ENCODE measurements at places on chromosomes 13 and 19.

DNA sequence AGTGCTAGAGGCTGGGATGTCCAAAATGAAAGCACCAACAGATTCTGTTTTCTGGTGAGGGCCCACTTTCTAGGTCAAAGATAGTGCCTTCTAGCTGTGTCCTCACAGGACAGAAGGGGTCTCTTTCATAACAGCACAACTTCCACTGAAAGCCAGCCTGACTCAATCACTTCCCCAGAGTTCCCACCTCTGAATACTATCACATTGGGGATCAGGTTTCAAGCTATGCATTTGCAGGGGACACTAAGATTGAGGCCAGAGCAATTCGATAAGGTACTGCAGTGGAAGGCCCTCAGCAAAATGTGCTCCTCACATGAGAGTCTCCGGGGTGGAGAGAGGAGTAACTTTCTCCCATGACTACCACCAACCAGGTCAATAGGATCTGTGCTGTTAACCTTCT, 1501.5 kb downstream of the EFNB2 start:
- DNase-seq, result no peak

DNA sequence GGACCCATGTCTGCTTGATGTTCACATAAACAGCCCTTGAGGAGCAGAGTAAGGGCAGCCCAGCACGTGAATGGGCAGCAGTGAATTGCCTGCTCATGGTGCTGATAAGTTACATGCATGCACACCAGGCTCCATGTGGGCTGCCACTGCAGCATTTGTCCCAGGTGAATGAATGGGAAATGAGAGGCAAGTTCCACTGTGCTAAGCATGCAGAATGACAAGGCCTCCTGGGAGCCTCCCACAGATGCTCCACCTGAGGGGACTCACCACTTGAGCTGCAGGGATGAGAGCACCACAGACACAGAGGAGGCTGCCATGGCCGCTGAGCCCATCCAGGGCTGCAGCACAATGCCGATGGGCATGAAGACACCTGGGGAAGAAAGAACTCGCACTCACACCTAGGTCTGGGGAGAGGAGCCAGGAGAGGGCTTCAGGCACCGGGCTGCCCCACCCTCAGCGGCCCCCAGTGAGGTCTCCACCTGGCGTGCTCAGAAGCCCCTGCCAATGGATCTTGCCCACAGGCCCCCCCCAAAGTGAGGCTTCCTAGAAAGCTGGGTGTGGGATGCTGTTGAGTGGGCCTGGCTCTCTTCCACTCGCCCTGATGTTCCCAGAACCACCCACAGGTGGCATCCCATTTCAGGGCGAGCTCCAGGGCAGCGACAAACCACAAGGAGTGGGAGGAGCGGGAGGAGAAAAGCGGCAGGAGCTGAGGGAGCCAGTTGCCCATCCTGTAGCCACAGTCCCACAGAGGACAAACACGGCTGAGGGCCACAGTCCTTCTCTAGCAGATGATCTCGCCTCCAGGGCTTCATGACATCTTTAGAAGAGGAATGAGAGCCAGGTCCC, 73.8 kb downstream of the CCDC70 start:
- DNase-seq, result peak; percentile 7

GRCh38 chr13:48593536-48593935, 60.2 kb upstream of the CYSLTR2 start:
- no peak for DNase-seq

DNA sequence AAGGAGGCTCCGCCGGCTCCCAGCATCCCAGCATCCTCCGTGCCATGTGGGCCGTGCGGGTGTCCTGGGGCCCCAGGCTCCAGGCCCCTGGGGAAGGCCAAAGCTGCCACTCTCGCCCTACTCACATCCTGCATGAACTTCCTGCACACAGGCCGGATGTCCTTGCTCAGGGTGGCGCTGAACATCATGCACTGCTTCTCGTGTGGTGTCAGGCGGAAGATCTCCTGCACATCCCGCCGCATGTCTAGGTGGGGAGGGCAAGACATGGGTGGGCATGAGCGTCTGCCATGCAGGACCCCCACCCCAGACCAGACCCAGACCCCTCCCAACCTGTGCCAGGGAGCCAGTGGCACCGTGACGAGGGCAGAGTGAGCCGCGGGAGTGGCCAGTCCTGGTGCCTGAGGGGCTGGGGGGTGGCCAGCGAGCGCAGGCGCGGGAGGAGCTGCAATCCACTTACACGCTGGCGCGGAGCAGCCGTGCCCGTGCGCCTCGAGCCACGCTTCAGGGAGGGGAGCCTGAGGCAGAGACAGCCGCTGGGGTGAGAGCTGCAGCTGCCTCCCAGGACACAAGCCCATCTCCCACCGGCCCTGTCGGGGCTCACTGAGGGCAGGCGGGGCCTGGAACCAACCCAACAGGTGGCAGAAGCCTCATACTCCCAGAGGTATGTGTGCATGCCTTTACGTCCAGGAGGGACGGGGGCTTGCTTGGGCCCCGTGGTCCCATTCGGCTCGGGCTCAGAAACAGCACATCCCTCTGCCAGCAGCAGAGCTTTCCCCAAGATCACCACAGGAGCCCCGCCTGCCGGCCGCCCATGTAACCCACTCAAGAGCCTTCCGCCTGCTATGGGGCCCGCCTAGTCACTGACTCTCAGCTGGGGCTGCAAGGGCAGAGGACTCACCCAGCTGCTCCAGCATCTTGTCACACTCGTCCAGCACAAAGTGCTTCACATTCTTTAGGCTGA, 8.8 kb downstream of the DDX39A start:
- peak; percentile 44 for DNase-seq

- peak; percentile 28 for DNase-seq
Observed at GRCh38 chr13:110560601-110561343, 750 bp downstream of the RAB20 start.

- DNase-seq, result no peak
Observed at GRCh38 chr13:102983496-102983895, 82.7 kb downstream of the SLC10A2 start.

GRCh38 chr13:70171151-70171550, 62.9 kb upstream of the KLHL1 start:
- no peak for DNase-seq

- DNase-seq, result peak; percentile 60
Observed at GRCh38 chr19:38229585-38230073, 5.6 kb upstream of the DPF1 start.

DNA sequence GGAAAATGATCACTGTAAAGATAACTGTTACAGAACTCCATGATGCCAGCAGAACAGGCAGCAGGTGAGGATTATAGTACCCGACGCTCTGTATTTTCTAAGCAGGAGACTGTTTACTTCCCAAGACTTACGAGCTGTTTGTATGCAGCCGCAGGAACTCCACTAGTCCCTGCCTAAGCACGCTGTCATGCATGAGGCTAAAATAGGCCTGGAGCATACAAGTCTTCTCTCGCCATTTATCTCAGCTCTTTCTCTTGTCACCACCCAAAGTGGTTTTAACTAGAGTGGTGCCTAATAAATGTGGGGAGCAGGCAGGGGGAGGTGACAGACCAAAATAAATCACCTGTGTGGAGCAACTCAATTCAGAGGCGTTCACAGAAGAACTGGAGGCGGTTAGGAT, 175.8 kb downstream of the TDRD3 start:
- no peak for DNase-seq

GRCh38 chr19:45025264-45025663, 13.6 kb upstream of the CLASRP start:
- no peak for DNase-seq

GRCh38 chr13:76851961-76852360, 34.2 kb downstream of the KCTD12 start:
- DNase-seq, result no peak

DNA sequence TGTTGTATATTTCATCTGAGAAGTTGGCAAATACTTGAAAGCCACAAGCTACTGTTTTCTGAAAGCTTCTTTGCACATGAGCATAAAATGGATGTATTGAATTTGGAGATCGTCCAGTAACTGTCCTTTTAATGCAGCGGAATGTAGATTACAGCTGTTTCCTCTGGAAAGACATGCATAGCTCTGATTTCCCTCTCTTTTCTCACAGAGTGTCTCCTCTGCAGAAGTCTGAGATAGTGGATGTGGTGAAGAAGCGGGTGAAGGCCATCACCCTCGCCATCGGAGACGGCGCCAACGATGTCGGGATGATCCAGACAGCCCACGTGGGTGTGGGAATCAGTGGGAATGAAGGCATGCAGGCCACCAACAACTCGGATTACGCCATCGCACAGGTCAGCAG, 283.0 kb downstream of the SHISA2 start:
- no peak for DNase-seq

DNA sequence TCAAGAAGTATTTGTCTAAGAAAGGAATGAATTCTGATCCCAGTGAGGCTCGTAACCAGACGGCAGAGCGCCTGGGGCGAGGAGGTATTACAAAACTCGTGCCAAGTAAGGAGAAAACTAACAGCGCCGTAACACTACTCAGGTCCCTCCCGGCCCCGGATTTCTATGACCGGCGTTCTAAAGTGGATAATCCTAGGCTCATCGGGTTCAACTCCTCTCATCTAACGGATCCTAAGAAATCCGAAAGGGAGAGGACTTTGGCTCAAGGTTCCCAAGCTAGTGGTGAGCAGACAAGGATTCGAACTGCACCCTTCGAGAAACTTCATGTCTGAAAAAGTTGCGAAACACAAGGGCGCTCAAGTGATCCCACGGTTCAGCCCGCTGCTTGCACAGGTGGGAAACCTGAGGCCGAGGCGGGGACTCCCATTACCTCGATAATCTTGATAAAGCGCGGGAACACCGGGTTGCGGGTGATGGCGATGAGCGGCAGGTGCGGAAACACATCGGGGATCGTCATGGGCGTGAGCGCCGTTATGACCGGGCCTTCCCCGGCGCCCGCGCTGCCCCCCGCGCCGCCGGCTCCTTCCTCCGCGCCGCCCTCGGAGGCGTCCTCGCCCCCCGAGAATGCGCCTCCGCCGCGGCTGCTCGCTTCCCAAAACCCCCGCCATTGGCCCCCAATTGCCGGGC, 529 bp downstream of the LONP1 start:
- no peak for DNase-seq

DNA sequence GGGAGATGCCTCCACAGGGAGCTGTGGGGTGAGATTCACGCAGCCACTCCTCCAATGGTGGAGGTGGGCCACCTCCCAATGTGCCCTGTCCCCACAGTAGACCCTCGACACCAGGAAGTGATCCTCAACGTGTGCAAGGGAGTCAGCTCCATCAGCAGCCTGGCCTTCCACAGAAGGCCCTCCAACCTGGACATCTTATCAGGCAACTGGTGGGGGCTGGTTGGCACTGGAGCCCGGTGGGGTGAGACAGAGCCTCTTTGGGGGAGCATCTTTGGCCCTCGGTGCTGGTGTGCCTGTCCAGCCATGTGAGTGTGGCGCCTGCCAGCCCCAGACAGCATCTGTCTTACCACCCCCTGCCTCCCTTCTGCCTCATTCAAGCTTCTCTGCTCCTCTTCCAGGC, 19.7 kb upstream of the RNF17 start:
- no peak for DNase-seq

- DNase-seq, result no peak
Observed at GRCh38 chr13:26026211-26026610, 25.6 kb downstream of the SHISA2 start.

GRCh38 chr13:29504691-29505090, 90.8 kb downstream of the SLC7A1 start:
- no peak for DNase-seq

- no peak for DNase-seq
Observed at GRCh38 chr19:46745030-46745429, 827 bp upstream of the FKRP start.

DNA sequence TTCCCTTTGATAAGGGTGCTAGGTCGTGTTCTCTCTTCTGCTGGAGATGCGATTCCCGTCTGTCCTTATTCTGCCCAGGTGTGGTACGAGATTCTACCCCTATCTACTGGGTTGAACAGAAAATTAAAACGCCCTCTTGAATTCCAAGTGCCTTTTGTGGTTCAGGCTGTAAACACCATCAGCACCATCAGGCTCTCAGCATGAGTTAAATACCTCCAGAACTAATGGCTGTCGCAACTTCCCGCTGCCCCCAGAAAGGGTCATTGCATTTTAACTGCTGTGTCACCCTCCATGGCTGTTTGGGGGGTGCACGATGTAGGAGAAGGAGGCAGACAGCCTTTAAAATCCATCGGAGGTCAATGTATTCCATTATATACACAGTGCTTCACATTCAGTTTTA, 177.4 kb downstream of the OXGR1 start:
- no peak for DNase-seq

DNA sequence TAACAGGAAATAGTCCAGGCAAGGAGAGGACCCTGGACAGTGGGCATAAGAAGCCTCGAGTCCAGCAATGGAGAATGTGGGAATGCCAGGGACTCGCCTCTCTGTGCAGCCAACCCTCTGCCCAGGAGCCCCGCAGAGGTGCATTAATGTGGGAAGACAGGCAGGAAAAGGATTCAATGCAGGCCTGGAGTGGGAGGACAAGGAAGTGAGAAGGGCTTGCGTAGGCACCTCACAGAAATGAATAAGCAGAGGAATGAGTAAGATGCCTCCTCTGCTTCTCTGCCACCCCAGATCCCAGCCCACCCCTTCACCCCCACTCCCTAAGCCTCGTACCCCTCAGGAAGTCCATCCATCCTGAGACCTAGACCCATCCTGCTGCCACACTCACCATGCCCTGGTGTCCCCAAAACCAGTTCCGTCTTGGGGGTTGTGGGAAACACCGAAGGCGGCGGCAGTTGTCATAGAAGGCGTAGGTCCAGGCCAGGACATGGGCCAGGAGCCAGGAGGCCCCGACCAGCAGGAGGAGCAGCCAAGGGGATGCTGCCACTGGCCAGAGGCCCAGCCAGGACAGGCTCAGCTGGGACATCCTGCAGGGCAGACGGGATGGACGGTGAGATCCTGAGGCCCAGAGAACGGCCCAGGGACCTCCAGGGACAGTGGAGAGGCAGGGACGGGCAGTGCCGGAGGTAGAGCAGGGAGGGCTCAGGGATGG, 692 bp downstream of the CYP4F2 start:
- no peak for DNase-seq

DNA sequence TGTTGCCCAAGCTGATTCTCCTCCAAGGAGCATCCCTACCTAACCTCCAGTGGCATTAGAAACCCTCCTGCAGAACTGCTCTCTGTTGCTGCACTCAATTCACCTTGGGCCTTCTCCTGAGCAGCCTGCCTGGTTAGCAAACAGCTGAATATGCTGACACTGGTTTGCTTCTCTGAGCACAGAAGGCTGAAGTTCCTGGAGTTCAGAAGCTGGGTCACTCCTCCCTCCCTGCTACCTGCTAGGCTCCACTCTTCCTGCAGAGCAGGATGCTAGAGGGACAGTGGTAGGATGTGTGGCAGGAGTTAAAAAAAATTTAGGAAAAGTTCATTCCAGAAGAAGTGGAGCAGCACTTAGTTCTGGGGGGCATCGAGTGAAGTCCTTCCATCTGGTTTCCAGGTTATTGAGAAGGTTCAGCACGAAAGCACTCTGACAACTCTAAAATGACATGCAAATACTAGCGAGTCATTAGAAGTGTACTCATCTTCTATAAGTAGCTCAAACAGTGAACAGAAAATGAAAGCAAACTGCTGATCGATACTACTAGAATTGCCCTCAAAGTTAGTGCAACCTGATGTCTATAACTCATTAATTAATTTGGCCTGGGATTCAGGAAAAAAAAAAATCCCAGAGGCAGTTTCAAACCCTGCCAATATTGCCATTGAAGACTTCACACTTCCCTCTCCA, 293.7 kb downstream of the POU4F1 start:
- DNase-seq, result no peak

- DNase-seq, result no peak
Observed at GRCh38 chr19:40229484-40229883, 3.0 kb upstream of the CCNP start.

All from CD4-positive, alpha-beta T cell (primary cell).